ENCODE measurements at places on chromosomes 3 and 15.

DNA sequence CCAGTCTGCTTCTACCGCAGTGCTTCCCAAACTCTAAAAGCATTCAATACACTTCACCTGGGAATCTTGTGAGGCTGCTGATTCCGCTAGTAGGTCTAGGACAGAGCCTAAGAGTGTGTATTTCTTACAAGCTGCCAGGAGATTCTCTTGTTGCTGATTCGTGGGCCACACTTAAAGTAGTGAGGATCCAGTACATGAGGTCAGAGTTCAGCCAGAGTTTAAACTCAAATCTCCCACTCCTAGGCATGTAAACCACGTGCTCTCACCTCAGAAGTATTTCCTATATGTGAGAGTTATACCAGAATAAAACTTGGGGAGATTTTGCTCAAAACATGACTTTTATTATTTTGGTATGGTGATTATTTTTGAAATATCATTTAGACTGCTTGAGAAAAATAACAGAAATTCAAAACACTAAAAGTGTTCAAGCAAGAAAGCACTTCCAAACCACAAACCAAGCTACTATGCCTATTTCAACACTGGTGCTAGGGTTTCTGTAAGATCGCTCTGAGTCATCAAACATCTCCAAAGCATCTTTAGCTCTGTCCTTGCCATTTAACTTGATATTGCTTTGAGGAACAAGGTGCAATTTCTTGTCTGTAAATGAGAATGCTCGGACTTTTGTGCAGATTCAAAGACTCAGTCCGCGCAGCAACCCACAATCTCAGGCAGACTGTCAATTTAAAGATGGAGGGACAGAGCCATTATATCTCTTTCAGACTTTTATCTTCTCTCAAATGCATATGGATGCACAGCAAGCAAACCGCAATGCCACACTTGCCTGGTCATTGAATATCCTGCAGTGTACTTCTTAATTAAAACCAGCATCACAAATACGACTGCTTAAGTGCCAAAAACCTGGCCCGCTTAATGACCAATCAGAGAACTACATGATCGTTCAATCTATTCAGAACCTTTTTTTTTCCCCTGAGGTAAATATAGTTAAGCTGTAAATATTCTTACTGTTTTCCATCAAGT lies 59.8 kb downstream of the AGTR1 start:
- no peak for DNase-seq

GRCh38 chr3:98963546-98963945 lies 62.1 kb upstream of the DCBLD2 start:
- DNase-seq = no peak

DNA sequence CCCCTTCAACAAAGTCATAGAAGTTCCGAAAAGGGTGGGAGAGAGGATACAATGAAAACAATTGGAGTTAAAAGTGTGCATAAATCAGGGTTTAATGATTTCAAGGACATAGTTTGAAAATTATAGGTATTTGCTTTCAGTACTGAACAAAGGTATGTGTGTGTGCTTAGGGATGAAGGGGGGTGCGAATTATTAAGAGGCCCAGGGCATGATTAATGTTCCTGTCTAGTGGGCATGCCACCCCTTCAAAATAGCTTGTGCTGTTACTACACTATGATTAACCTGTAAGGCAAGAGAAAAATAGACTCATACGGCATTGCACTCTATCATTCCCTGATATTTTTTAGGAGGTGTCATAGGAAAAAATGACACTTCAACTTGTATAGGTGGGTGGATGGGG lies 731.6 kb downstream of the NAALADL2 start:
- no peak for DNase-seq

- no peak for DNase-seq
Measured at GRCh38 chr15:29056839-29057450, 171.2 kb downstream of the APBA2 start.

DNA sequence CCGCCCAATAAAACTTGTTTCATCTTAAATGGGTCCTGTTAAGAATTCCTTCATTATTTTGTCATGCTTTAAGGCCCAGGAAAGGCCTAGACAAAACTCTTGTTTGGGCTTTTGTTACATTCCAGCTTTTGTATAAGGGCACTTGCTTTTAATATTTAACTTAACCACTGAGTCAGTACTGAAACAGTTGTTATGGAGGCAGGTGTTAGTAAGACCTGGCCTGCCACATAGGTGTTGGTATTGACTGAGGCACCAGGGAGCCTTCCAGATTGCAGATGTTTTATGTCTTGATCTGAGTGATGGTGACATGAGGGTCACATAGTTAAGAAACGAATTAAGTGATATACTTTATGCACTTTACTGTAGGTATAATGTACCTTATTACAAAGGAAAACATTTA lies 274.9 kb upstream of the TGFBR2 start:
- no peak for DNase-seq
